Fibroblast of lung (primary cell): ENCODE measurements at places on chromosomes 7 and 10.

GRCh38 chr7:36598054-36598674 is 126.1 kb downstream of the AOAH start:
- peak; percentile 16 for DNase-seq

GRCh38 chr7:96080027-96080426 is 241.9 kb downstream of the SLC25A13 start:
- peak; percentile 17 for DNase-seq

DNA sequence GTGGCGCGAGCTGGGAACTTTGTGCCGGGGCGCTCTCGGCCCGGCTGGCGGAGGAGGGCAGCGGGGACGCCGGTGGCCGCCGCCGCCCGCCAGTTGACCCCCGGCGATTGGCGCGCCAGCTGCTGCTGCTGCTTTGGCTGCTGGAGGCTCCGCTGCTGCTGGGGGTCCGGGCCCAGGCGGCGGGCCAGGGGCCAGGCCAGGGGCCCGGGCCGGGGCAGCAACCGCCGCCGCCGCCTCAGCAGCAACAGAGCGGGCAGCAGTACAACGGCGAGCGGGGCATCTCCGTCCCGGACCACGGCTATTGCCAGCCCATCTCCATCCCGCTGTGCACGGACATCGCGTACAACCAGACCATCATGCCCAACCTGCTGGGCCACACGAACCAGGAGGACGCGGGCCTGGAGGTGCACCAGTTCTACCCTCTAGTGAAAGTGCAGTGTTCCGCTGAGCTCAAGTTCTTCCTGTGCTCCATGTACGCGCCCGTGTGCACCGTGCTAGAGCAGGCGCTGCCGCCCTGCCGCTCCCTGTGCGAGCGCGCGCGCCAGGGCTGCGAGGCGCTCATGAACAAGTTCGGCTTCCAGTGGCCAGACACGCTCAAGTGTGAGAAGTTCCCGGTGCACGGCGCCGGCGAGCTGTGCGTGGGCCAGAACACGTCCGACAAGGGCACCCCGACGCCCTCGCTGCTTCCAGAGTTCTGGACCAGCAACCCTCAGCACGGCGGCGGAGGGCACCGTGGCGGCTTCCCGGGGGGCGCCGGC is 870 bp downstream of the FZD1 start:
- peak; percentile 84 for DNase-seq

GRCh38 chr10:59695637-59696036 is 14.0 kb downstream of the SLC16A9 start:
- no peak for DNase-seq

DNA sequence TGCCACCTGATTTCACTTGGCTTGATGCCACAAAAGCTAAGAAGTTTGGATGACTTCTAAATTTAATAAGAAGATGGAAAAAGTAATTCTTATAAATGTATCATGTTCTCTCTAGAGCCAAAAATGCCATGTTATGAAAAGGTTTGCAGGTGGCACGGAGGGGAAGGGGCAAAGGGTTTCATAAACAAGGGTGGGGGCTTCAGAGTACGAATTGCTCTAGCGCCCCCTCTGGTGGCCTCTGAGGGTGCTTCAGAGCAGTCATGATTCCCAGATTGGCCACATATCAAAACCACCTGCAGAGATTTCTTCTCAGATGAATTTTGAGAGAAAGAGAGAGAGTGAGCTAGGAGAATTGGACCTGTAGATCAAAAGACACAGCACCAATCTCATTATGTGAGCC is 208.6 kb upstream of the YAE1 start:
- DNase-seq: no peak

DNA sequence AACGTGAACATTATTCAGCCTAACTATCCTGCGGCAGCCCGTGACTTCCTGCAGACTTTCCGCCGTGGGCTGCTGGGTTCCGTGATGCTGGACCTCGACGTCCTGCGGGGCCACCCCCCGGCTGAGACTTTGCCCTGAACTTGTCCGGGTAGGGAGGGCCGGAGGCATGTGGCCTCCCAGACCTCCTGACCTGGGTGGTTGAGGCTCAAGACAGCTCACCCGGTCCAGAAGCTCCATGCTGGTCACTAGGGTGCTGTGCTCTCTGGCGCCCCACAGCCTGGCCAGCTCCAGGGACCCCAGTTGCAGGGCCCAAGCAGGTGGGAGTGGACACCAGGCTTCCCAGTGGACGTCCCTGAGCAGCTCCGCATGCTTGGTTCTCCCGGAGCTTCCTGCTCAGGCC is 4.4 kb downstream of the SPRN start:
- DNase-seq: no peak

- no peak for DNase-seq
These were observed 110.4 kb downstream of the SH2D4B start for GRCh38 chr10:80648106-80648505.

GRCh38 chr7:146314962-146315361 is 198.4 kb downstream of the CNTNAP2 start:
- DNase-seq: no peak

- DNase-seq: no peak
These were observed 53.0 kb downstream of the CACUL1 start for GRCh38 chr10:118701529-118702323.

DNA sequence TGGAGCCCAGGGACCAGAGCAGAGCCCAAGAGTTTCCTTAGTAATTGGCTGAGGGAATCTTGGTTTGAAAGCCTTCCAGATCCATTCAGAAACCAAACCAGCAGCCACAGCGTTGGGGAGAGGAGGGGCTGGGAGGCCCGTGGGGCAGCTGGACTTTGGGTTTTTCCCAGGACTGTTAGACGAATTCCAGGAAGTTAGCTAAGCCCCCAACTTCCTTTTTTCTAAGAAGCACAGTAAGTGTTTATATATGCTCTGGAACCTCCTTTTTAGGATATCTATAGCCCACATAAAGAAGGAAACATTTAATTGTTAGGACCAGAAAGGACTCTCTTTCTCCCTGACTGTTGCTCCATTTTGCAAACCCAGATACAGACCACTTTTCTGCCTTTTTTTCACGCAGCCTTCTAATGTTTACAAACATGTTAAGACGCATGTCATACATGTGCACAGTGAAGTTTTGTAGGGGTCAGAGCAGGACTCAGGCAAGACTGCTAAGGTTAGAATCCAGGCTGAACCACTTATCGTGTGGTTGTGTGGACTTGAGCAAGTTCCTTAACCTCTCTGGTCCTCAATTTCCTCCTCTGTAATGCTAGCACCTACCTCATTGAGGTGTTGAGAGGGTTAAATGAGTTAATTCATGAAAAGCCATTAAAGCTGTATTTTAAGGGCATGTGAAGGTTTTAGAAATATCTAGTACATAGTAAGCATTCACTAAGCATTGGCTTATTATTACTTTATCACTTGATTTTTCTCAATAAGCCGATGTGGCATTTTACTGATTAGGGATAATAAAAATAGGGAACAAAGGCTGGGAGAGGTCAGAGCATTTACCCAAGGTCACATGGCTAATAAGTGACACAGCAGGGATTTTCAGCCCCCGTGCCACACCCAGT is 42.4 kb downstream of the TBATA start:
- DNase-seq: peak; percentile 85

DNA sequence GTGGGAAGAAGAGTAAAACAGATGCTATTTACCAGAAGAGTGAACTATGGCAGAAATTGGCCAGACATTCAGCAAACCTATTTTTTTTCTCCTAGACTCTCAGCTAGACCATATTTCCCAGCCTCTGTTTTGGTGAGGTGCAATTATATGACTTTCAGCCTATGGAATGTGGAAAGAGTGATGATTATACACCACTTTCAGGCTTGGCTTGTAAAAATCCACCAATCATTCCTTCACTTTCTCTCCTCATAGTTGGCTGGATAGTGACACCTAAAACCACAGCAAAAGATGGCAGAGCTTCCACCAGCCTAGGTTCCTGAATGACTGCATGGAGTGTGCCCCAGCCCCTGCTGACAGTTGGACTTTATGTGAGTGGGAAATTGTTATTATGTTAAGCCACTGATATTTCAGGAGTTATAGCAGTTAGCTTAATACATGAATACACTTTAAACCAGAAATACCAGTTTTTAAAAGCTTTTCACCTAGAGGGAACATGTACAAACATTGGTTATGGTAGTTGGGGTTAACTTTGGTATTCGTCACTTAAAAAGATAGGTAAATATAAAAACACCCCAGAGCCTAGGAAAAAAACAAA is 19.1 kb upstream of the TNKS2 start:
- peak; percentile 53 for DNase-seq

GRCh38 chr7:141960687-141961422 is 12.7 kb downstream of the TAS2R38 start:
- no peak for DNase-seq

- DNase-seq: no peak
These were observed 122.6 kb downstream of the LRRC4 start for GRCh38 chr7:127908430-127909258.

DNA sequence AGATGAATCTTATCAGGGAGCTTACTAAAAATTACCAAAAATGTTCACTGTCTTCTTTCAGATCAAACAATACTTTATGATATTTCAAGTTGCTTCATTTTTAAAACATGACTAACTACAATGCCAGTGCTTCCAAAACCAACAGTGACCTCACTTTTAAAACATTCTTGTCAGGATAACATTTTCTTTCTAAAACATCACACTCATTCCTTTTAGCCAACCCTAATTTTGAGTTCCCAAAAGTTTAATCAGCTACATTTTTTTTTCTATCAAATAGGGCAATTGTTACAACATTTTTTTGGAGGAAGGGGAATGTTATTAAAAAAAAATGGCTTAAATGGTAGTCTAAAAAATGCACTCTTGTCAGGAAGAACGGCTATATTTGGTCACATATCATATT is 37.3 kb downstream of the RTKN2 start:
- peak; percentile 94 for DNase-seq

- DNase-seq: peak; percentile 23
These were observed 6.5 kb upstream of the GIMAP8 start for GRCh38 chr7:150443793-150444540.

GRCh38 chr7:121046893-121047468 is 58.5 kb downstream of the CPED1 start:
- no peak for DNase-seq

GRCh38 chr10:131363416-131363815 is 51.9 kb upstream of the TCERG1L start:
- DNase-seq: no peak

GRCh38 chr7:18570890-18571478 is 75.4 kb downstream of the HDAC9 start:
- peak; percentile 70 for DNase-seq

- no peak for DNase-seq
These were observed 102.2 kb upstream of the GATA3 start for GRCh38 chr10:7952266-7952665.

- DNase-seq: no peak
These were observed 42.2 kb downstream of the POLL start for GRCh38 chr10:101545898-101546297.

- peak; percentile 42 for DNase-seq
These were observed 118.4 kb upstream of the CACUL1 start for GRCh38 chr10:118873091-118873737.

DNA sequence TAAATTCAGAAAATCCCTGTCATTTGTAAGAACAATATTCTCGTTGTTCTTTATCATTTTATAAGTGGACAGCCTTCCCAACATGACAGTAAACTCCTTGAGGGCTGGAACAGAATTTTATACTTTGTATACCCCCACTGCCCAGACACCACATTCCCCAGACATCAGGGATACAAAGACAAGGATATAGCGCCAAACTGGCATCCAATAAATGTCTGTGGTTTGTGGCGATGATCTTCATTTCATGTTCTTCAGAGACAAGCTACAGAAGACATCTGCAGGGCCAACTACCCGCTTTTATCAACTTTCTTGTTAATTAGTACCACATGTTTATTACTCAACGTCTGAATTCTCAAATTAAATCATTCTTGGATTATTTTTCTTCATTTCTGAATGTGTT is 155.9 kb downstream of the ATE1 start:
- no peak for DNase-seq

GRCh38 chr10:118590334-118590733 is 5.1 kb downstream of the PRLHR start:
- DNase-seq: peak; percentile 17

- DNase-seq: no peak
These were observed 11.5 kb upstream of the OGA start for GRCh38 chr10:101829561-101830315.

GRCh38 chr10:129869596-129870473 is 94.2 kb downstream of the EBF3 start:
- DNase-seq: no peak

DNA sequence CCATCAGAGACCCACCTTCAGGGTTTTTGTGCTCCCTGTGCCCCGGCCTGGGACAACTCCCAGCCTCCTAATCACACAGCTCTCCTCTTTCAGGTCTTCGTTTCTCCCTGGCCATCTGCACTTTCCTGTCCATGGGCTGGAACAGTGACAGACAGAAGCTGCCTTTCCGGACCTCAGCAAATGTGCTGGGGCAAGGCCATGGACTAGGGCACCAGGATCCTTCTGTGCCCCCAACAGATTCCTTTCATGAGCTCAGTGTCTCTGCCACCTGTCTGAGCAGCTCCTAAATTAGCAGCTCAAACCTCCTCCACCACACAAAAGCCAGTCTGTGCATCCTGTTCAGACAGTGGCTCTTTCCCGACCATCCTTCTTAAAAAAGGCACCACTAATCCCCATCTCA is 41.9 kb upstream of the FRMD4A start:
- DNase-seq: no peak

- DNase-seq: no peak
These were observed 10.6 kb downstream of the AASS start for GRCh38 chr7:122133477-122133876.

GRCh38 chr7:83427884-83428283 is 221.1 kb downstream of the SEMA3E start:
- DNase-seq: peak; percentile 45

GRCh38 chr10:94673614-94674321 is 9.8 kb upstream of the CYP2C18 start:
- no peak for DNase-seq

- no peak for DNase-seq
These were observed 62.2 kb upstream of the ADCY1 start for GRCh38 chr7:45511721-45512597.

DNA sequence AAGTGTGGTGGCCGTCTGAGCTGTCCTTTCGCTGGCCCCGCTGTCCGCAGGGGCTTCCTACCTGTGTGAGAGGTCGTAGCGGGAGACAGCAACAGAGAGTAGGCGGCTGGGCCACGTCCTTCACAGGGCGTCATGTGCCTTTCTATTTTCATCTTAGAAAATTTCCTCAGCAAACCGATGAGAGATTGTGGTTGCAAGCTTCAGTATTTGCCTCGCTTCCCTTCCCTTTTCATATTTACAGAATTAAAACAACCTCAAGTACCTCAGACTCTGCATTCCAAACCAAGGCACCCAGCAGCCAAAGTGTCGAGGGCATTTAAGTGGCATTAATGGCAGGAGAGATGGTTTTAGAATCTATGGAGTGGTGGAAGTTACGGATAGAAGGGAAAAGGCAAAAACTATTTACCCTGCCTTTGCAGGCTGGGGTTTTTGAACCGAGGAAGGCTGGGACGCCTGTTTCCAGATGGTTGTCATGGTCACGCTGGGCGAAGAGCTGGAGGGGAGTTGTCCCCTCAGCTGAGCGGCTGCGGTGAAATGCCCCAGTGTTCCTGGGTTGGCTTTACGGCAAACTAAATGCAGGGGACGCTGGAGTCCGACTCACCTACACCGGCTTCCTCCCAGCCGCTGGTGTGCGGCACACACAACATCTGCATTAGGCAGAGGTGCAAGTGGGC is 41.9 kb downstream of the WIPI2 start:
- no peak for DNase-seq
